ENCODE measurements at places on chromosomes 1 and 21.

DNA sequence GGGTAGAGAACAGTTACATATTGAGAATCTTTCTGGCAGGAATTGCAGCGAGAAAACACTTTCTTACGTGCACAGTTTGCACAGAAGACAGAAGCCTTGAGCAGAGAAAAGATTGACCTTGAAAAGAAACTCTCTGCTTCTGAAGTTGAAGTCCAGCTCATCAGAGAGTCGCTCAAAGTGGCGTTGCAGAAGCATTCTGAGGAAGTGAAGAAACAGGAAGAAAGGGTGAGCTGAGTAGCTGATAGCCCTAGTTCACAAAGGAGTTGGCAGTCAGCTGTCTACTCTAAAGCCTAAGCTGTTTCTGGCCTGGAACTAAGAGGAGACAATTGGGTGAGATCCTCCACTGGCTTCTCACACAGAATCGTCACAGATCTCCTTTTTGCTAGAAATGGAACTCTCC, 20.3 kb upstream of the SH3BGRL3 start:
- no peak for DNase-seq

DNA sequence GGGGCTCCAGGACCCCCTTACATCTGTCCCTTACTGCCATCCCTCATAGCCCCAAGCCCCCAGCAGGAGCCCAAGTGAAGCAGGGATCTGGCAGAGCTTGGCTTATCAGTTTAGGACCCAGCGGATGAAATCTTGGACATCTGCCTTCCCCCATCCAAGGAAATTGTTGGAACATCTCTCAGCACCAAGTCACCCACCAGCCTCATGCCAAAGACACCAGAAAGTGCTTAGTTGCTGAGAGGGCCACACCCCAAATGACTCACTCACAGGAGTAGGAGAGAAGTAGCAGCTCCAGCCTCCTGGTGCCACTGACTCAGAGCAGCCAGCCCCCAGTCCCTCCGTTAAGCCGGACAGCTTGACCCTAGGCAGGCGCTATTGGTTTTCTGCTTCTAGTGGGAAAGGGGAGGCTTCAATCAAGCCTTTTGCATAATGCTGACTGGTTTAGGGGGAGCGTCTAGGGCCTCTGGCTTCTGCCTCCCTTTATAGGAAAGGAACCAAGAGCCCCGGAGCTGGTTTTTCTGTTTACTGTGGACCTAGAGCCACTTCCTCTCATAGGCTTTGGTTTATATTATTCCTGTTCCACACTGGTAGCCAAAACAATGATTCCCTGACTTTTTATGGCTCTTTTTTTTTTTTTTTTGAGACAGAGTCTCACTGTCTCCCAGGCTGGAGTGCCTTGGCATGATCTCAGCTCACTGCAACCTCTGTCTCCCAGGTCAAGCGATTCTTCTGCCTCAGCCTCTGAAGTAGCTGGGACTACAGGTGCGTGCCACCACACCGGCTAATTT, 114.2 kb upstream of the IPO9 start:
- no peak for DNase-seq

- no peak for DNase-seq
Measured at GRCh38 chr1:246798606-246799496, 74.6 kb downstream of the SCCPDH start.

DNA sequence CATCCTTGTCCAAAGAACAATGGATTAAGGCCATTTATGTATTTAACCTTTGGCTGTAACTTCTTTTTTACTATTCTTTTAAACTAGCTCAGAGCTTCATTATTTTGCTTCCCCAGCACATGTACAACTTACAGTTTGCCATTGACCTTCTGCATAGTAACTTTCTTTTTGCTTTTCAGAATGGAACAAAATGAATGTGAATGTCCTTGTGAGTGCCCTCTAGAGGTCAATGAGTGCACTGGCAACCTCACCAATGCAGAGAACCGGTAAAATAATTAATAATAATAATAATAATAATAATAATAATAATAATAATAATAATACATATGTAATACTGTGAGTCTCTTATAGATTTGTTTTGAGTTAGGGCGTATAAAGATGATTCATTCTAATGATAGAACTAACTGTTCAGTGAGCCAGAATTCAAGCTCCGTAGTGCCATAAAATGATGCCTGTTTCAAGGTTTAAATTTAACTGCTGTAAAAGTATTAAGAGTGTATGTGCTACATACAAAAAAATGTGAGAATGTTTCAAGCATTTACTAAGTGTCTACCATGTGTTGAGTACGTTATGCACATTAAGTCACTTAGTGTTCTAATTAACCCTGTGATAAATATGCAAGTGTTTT, 69.0 kb upstream of the RAVER2 start:
- DNase-seq = no peak

- no peak for DNase-seq
Measured at GRCh38 chr1:48701445-48701844, 75.2 kb downstream of the BEND5 start.

DNA sequence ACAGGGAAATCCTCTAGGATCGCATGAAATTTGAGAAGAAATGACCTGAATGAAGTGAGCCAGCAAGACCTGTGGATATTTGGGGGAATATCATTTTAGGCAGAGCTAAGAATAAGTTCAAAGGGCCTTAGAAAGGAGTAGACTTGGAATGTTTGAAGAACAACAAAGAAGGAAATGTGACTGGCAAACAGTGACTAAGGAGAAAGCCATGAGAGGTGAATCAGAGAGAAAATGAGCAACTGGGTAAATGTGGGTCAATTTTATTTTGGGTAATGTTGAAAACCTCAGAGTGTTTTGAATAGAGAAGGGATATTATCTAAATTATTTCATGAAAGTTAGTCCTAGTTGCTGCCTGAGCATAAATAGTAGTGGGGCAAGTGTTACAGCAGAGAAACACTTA, 672.8 kb downstream of the LMO4 start:
- no peak for DNase-seq

GRCh38 chr1:19756480-19756879, 43.2 kb downstream of the TMCO4 start:
- no peak for DNase-seq

GRCh38 chr1:17874231-17874630, 119.1 kb downstream of the ACTL8 start:
- no peak for DNase-seq

- DNase-seq = no peak
Measured at GRCh38 chr1:38071312-38072256, 25.0 kb upstream of the POU3F1 start.

GRCh38 chr1:175015243-175015642, 8.0 kb downstream of the MRPS14 start:
- no peak for DNase-seq

- no peak for DNase-seq
Measured at GRCh38 chr1:7852804-7853683, at the start of gene UTS2. TSS of gene UTS2 (minus strand) at chr1:7853065. CDS start at chr1:7853003, 62 bp downstream.

DNA sequence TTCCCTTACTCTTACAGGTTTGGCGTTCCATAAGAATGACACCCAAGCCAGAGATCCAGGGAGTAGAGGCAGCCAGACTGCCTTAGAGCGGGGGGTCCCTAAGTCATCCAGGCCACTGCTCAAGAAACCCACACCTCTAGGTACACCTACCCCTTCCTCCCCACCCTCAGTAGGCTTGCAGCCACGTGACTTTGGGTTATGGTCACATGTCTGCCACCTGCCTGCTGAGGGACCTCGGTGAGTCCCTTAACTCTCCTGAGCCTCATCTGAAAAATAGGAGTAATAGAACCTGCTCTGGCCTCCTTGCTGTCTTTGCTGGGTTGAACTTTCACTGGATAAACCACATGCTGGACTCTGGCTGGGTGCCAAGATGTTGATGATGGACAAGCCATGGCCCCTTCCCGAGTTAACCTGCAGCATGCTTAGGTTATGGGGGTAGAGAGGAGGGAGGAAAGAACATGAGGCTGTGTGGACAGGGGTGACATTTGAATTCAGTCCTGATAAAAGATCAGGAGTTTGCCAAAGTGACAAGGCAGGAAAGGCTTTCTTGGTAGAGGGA, 4.5 kb downstream of the RPS6KA1 start:
- no peak for DNase-seq

GRCh38 chr1:227885648-227886502, 61.9 kb downstream of the WNT9A start:
- DNase-seq = no peak

- no peak for DNase-seq
Measured at GRCh38 chr1:185679220-185679619, 55.0 kb upstream of the HMCN1 start.

DNA sequence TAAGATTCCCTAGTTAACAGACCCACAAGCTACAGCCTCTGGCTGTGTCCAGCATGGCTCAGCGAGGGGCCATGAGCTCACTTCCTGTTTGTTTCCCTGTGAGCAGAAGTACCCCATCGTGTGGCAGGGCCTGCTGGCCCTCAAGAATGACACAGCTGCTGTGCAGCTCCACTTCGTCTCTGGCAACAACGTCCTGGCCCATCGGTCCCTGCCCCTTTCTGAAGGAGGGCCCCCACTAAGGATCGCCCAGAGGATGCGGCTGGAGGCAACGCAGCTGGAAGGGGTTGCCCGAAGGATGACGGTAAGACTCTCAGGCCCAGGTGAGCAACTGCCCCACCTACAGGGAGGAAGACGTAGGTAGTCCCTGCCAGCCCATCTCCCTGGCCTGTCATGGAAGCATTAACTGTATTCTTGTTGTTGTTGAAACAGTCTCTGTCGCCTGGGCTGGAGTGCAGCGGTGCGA, 38.2 kb downstream of the ZBTB17 start:
- DNase-seq = no peak

- no peak for DNase-seq
Measured at GRCh38 chr1:59475737-59476136, 178.8 kb downstream of the FGGY start.

DNA sequence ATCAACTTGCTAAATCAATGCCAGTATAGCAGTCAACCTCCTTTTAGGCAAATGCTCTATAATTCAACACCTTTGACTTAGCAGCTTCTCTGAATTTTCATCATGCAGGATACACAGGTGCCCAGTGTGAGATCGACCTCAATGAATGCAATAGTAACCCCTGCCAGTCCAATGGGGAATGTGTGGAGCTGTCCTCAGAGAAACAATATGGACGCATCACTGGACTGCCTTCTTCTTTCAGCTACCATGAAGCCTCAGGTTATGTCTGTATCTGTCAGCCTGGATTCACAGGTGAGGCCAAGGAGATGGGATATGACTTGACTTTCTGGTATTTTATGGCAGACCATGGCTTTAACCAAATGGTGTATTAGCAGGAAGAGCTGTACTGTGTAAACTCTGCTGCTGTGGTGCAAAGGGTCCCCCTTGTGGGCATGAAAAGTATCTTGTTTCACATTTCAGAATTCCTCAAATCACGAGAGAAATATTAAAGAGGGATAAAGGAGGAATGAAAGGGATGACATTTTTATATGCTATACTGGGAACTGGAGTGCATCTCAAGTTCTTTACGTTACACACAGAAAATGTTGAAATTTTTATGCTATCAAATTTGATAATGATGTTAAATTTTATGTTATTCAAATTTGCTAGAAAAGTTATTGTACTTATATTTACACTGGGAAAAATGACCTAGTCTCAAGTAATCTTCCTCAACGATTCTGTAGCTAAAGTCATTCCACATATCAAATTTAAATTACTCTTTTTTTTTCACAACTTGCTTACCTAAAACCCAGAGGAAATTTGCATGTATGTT, 88.9 kb downstream of the CRB1 start:
- DNase-seq = peak; percentile 15

- DNase-seq = peak; percentile 55
Measured at GRCh38 chr1:95043141-95043980, 29.4 kb downstream of the ALG14 start.

DNA sequence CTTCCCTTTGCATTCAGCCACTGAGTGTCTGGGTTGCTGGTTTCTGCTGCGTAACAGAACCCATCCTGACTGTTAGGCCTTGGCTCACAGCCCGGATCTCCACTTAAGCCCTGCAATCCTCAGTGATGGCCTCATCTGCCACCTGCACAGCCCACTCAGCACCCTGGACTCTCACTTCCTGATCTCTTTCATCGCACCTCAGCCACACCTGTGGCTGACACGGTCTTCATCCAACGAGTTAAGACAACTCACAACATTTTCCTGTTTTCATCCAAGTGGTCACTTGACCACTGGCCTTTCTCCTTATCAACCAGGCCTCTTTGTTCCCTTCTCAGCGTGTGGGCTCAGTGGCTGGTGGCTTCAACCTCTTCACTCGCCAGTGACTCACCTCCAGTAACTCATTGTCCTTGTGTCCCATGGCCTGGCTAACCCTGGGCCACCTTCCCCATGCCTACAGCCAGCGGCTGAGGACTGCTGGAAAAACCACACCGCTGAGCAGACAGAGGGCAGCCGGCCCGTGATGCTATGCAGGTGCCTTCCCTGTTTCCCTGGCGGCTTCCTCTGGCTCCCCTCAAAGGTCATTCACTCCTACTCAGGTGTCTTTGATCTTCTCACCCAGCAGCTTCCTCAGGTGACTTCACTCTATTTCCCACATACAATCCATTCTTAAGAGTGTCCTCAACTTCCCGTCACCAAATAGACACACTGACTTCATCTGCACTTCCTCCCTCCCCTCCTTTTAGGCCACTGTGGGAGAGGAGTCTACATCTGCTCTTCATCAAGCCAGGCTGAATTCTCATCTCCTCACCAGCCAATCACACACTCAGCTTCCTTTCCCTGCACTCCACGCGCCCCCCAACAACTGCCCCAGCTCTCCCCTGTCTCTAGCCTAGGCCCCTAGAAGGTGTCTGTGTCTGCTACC, 19.9 kb upstream of the EDN2 start:
- DNase-seq = no peak

GRCh38 chr1:83910461-83910860, 88.5 kb downstream of the TTLL7 start:
- DNase-seq = no peak

All from CD8-positive, alpha-beta memory T cell (primary cell).